Neural crest cell (in vitro differentiated cells): ENCODE measurements at places on chromosomes 12 and 14. TPM values are rescaled to one million over a fixed set of nuclear protein-coding genes. Genes with fewer than 3 reads are reported as not detected.

Gene VPS33A
- total RNA-seq, result 40.7 and 41.0 TPM in 2 replicates

Gene KRT81
- not detected in 2 replicates for total RNA-seq

Gene SDR39U1
- total RNA-seq, result 64.6 and 76.7 TPM in 2 replicates

Gene PRIMA1
- 2.0 and 2.1 TPM in 2 replicates for total RNA-seq

Gene UNC79
- 2.2 and 2.3 TPM in 2 replicates for total RNA-seq

Gene NRL
- 1.2 and 2.3 TPM in 2 replicates for total RNA-seq

Gene DEPDC4
- total RNA-seq, result 3.5 and 4.1 TPM in 2 replicates

GRCh38 chr12:110782094-110782493 is 39.4 kb upstream of the PPP1CC start:
- no peak for DNase-seq

- DNase-seq, result no peak
These were observed 147.9 kb upstream of the HIF1A start for GRCh38 chr14:61547186-61548069.

DNA sequence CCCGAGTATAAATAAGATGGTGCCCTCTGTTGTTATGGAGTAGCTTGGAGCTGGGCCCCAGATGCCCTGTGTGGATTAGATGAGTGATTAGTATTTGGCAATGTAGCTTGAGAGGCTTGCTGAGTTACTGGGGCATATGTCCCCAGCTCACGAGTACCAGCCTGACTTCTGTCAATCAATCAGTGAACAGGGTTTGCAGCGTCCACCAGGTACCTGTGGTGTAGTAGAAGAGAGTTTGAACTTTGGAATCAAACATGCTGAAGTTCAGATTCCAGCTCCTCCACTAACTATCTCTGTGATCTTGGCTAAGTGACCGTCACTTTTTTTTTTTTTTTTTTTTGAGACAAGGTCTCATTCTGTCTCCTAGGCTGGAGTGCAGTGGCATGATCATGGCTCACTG is 11.6 kb upstream of the TCL1B start:
- no peak for DNase-seq

GRCh38 chr12:52836042-52836466 is 1.9 kb upstream of the KRT79 start:
- no peak for DNase-seq

- DNase-seq, result no peak
These were observed 40.8 kb downstream of the DYRK2 start for GRCh38 chr12:67689385-67689784.

GRCh38 chr12:69475237-69475975 is 5.2 kb downstream of the FRS2 start:
- no peak for DNase-seq
